GM12878 (cell line): ENCODE measurements at places on chromosomes 6 and 20. TPM values are rescaled to one million over a fixed set of nuclear protein-coding genes. Genes with fewer than 3 reads are reported as not detected.
A peak's percentile ranks its signal among the peaks of the same experiment; 100 is the strongest.

RHAG gene
- 0.18 and 0.32 TPM in 2 replicates for total RNA-seq

ASIP gene
- total RNA-seq = not detected in 2 replicates

MAPK13 gene
- total RNA-seq = 48.0 and 52.5 TPM in 2 replicates

ARFGEF3 gene
- 0.03 and 0.08 TPM in 2 replicates for total RNA-seq

DNA sequence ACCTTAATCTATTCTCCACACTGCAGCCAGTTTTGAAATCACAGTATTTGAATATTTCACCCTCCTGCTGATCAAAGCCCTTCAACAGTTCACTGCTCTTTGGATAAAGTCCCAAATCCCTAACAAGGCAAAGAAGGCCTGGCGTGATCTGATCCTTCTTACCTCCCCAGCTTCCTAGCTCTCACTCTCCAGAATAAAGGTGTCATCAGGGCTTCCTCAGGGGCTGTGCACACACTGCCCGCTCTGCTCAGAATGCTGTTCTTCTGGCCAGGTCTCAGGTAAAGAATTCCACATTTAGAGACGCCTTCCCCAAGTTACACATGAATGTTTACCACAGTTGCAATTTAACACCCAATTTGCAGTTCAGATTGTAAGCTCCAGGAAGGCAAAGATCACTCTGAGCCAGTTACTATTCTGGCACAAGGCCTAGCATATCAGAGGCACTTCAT, 58.9 kb upstream of the MCM9 start:
- H3K4me1 ChIP-seq = no peaks in the 10 kb centered on the region
- H3K4me3 ChIP-seq = no peak overlapping the region
- no peak for DNase-seq
- H3K36me3 ChIP-seq = no peaks in the 10 kb centered on the region

GRCh38 chr6:3825851-3826581, 23.2 kb upstream of the FAM50B start:
- no peaks in the 10 kb centered on the region for H3K36me3 ChIP-seq
- H3K4me1 ChIP-seq = no peaks in the 10 kb centered on the region
- H3K27me3 ChIP-seq = no peaks in the 10 kb centered on the region
- no peak overlapping the region for H3K27ac ChIP-seq
- no peak overlapping the region for H3K4me3 ChIP-seq

- no peak overlapping the region for H3K4me3 ChIP-seq
- H3K36me3 ChIP-seq = no peaks in the 10 kb centered on the region
- H3K27me3 ChIP-seq = no peaks in the 10 kb centered on the region
- no peak overlapping the region for H3K27ac ChIP-seq
Observed at GRCh38 chr20:59688999-59689398, 84.7 kb downstream of the PHACTR3 start.

DNA sequence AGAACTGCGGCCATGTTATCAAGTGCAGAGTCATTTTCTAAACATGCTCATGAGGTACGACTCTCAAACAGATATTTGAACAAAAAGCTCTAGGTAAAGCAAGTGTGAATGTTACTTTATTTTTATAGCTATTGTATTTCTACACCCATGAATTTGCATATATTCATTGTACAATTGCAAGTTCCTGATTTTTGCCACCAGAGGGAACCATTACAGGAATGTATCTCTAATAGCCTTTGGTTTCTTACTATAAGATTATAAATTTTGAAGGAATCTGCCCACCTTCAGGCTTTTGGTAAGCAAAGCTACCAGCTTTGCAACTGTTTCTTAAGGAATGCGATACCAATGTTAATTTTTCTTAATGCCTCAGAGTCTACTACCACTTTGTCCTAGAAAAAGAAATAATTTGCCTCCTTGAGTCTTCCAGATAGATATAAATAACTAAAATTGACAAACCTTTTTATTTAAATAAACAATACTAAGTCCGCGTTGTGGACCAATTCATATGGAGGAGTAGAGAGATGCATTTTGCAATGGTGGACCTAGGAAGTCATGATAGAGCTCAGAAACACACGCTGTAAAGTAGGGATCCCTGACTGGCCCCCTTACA, 125.4 kb upstream of the SAMD5 start:
- H3K27me3 ChIP-seq = no peaks in the 10 kb centered on the region
- DNase-seq = no peak

GRCh38 chr6:113829696-113830045, 27.5 kb upstream of the MARCKS start:
- no peaks in the 10 kb centered on the region for H3K4me1 ChIP-seq
- no peaks in the 10 kb centered on the region for H3K36me3 ChIP-seq
- no peak overlapping the region for H3K27ac ChIP-seq
- DNase-seq = no peak

DNA sequence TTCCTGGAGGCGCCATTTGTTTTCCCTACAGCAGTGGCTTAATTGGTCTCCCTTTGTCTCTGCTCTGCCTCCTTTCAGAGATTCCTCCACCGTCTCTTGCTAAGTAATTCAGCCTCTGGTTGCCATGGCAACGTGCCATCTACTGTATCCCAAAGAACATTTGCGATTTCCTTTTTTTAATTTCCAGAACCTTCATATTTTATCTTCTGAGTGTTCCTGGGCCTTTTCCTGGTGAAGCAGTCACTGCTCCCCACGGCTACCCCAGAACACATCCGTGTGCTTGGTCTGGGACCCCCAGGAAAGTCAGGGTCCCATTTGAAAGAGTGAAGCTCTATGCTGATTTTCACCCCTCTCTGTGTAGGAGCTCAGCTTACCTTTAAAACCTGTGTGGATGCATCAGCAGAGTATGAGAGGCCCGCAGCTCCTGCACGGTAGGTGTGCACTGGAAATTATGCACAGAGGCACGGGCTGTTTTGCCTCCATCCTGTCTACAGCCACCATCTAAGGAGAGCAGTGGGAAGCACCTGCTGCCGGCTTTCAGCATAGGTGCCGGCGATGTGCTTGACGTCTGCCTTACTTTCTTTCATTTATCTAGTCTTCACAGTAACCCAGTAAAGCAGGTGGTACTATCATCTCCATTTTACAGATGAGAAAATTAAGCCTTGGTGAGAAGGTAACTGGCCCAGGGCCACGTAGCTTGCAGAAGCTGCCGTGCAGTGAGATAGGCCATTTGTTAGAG, 122.8 kb downstream of the SYCP2 start:
- no peaks in the 10 kb centered on the region for H3K4me1 ChIP-seq
- H3K27me3 ChIP-seq = no peaks in the 10 kb centered on the region; the same call in 1 of the 2 replicates
- DNase-seq = no peak
- no peaks in the 10 kb centered on the region for H3K36me3 ChIP-seq

GRCh38 chr6:36774331-36774730, 64.9 kb downstream of the CPNE5 start:
- no peak for DNase-seq
- no peak overlapping the region for H3K4me3 ChIP-seq
- no peak overlapping the region for H3K27ac ChIP-seq
- no peaks in the 10 kb centered on the region for H3K27me3 ChIP-seq
- H3K4me1 ChIP-seq = peaks cover 4% of the 10 kb centered on the region
- no peaks in the 10 kb centered on the region for H3K36me3 ChIP-seq

DNA sequence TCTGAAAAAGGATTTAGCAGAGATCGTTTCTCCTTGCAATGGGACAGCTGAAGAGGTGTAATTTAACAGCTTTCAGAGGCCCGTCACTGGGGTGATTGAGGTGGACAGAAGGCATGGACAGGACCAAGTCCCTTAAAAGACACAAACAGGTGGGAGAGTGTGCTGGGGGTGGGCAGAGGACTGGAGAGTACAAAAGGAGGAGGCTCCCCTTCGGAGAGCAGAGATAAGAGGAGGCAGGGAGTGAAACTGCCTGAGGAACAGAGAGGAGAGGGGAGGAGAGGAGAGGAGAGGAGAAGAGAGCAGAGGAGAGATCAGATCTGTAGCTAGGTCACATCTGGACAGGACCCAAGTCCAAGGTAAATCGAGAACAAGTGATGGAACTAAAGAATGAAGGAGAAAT, 48.6 kb upstream of the PKHD1 start:
- H3K4me1 ChIP-seq = peaks cover 8% of the 10 kb centered on the region
- no peaks in the 10 kb centered on the region for H3K27me3 ChIP-seq
- DNase-seq = no peak

- H3K27me3 ChIP-seq = peaks cover 6% of the 10 kb centered on the region
- H3K4me1 ChIP-seq = no peaks in the 10 kb centered on the region
- DNase-seq = no peak
- H3K36me3 ChIP-seq = no peaks in the 10 kb centered on the region
Observed at GRCh38 chr20:40646361-40646760, 42.7 kb downstream of the MAFB start.

GRCh38 chr6:84815896-84816735, 51.7 kb upstream of the TBX18 start:
- H3K36me3 ChIP-seq = no peaks in the 10 kb centered on the region
- no peak overlapping the region for H3K27ac ChIP-seq
- no peaks in the 10 kb centered on the region for H3K4me1 ChIP-seq
- DNase-seq = no peak

DNA sequence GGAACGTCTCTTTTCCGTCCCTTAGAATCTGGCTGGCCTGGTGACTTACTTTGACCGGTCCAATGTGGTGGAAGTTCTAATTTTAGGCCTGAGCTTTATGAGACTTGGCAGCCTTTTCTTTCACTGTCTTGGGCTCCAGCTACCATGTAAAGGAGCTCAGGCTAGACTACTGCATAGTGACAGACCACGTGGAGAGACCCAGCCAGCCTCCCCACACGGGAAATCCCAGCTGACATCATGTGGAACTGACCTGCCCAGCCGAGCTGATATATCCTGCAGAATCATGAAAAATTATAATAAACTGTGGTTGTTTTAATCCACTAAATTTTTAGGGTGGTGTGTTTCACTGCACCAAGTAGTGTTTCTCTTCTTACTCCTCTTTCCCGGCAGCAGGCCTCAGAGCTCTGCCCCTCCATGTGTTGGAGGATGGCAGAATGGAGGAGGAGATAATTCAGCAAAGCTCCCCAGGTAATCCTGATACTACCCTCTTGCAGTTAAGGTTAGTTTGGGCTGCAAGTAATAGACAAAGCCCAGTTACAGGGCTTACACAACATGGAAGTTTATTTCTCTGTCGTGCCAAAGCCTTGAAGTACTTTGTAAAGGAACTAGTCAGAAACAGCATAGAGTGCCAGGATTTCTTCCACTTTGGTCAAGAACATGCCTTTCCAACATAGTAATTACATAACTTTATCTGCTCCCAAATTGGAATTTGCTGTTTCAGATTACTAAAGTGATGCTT, 87.5 kb downstream of the SH3BGRL2 start:
- no peaks in the 10 kb centered on the region for H3K36me3 ChIP-seq
- H3K27me3 ChIP-seq = no peaks in the 10 kb centered on the region
- H3K4me1 ChIP-seq = no peaks in the 10 kb centered on the region
- H3K4me3 ChIP-seq = no peak overlapping the region
- DNase-seq = no peak
- H3K27ac ChIP-seq = no peak overlapping the region

- DNase-seq = no peak
- H3K27me3 ChIP-seq = no peaks in the 10 kb centered on the region
- H3K4me3 ChIP-seq = no peak overlapping the region
- no peaks in the 10 kb centered on the region for H3K36me3 ChIP-seq
- no peak overlapping the region for H3K27ac ChIP-seq
Observed at GRCh38 chr6:170441316-170441715, 111.8 kb downstream of the PSMB1 start.

DNA sequence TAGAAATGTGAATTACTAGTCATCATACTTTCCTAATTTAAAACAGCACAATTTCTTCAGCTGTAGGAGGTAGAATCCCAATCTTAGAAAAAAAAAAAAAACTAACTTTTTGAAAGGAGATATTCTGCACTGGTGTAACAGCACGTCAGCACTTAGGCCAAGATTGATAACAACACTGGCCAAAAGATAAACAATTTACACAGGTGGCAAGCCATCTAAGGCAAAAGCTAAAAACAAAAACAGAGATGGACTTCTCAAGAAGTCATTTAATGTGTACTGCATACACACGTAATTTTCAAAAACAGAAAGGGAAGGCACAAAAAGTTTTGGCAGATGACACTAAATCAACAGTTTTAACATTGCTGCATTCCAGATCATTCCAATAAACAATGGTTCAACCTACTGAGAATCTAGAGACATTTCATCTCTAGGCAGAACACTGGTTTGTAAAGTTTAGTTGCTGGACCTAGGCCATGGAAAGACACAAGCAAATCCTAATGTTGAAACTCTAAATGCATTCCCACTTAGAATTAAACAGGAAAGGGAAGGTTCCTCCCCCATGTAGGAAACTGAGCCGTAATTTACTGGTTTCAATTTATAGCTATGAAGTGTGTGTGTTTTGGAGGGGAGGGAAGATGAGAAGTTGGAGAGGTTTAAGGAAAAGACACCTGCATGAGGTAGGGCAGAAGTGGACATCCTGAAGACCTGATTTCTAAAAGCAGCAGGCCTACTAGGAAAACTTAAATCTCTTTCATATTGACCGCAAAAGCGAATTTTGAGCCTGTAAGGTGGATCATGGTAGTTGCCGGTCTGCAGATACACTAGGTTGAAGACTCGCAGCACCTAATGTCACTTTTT, 1.3 kb downstream of the GCLC start:
- H3K4me1 ChIP-seq = peaks cover 9% of the 10 kb centered on the region
- DNase-seq = no peak
- peak overlapping the region; percentile 92 for H3K4me3 ChIP-seq
- H3K36me3 ChIP-seq = no peaks in the 10 kb centered on the region
- H3K27ac ChIP-seq = peak overlapping the region; percentile 61

DNA sequence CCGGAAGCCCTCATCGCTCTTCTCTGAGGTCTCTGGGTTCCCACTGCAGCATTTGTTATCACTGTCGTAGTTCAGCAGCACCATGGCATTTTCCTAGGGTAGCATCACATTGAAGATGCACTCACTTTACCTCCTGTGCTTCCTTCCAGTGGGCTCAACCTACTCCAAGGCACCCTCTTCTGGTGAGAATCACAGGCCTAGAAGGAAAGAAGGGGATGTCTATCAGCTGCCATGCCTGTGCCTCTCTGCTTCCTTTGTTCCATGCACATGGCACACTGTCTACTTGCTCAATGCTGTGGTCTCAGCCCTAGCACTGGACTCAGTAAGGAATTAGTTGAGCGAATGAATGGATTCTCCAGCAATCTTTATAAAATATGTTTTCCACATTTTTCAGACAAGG, 22.6 kb downstream of the CST4 start:
- H3K27ac ChIP-seq = no peak overlapping the region
- no peaks in the 10 kb centered on the region for H3K4me1 ChIP-seq
- H3K27me3 ChIP-seq = no peaks in the 10 kb centered on the region
- DNase-seq = no peak

DNA sequence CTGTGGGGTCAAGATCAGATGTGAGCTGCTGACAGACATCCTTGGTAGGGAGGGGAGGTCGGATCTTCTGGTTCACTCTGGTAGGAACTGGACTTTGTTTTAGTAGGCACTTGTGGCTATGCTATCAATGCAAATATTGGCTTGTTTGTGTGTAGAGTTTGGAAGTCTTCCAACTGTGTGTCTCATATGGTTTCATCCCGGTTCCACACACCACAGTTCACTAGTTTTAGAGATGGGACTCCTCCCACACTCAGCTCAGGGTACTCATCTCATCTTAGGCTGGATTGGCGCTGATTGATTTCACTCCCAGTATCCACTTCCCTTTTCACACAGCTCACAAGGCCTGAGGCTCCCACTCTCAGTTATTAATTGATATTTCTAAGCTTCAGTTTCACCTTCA, 161.3 kb downstream of the THBS2 start:
- no peaks in the 10 kb centered on the region for H3K4me1 ChIP-seq
- no peak for DNase-seq
- no peaks in the 10 kb centered on the region for H3K36me3 ChIP-seq
- H3K27ac ChIP-seq = no peak overlapping the region
- H3K27me3 ChIP-seq = no peaks in the 10 kb centered on the region
- H3K4me3 ChIP-seq = no peak overlapping the region
